CD4-positive, CD25-positive, alpha-beta regulatory T cell (primary cell): ENCODE measurements at places on chromosomes 12 and 14. TPM values are rescaled to one million over a fixed set of nuclear protein-coding genes. Genes with fewer than 3 reads are reported as not detected.
A peak's percentile ranks its signal among the peaks of the same experiment; 100 is the strongest.

The GPR84 gene
- total RNA-seq, result not detected

The COX14 gene
- 46.4 TPM for total RNA-seq

The PRPF40B gene
- total RNA-seq, result 6.3 TPM

The AKAP3 gene
- 1.5 TPM for total RNA-seq

The FBXL14 gene
- total RNA-seq, result 26.0 TPM

The ATL1 gene
- total RNA-seq, result 1.4 TPM

The CCDC59 gene
- 141 TPM for total RNA-seq

The BEGAIN gene
- total RNA-seq, result 1.3 TPM

The TTC8 gene
- 2.0 TPM for total RNA-seq

The GCH1 gene
- 53.9 TPM for total RNA-seq

The ADGRD1 gene
- not detected for total RNA-seq

- peaks cover 66% of the 10 kb centered on the region for H3K4me1 ChIP-seq
- no peak overlapping the region for H3K27ac ChIP-seq
- DNase-seq, result no peak
- H3K36me3 ChIP-seq, result no peaks in the 10 kb centered on the region
- H3K27me3 ChIP-seq, result no peaks in the 10 kb centered on the region
Measured at GRCh38 chr12:120247621-120248030, 17.9 kb downstream of the PXN start.

DNA sequence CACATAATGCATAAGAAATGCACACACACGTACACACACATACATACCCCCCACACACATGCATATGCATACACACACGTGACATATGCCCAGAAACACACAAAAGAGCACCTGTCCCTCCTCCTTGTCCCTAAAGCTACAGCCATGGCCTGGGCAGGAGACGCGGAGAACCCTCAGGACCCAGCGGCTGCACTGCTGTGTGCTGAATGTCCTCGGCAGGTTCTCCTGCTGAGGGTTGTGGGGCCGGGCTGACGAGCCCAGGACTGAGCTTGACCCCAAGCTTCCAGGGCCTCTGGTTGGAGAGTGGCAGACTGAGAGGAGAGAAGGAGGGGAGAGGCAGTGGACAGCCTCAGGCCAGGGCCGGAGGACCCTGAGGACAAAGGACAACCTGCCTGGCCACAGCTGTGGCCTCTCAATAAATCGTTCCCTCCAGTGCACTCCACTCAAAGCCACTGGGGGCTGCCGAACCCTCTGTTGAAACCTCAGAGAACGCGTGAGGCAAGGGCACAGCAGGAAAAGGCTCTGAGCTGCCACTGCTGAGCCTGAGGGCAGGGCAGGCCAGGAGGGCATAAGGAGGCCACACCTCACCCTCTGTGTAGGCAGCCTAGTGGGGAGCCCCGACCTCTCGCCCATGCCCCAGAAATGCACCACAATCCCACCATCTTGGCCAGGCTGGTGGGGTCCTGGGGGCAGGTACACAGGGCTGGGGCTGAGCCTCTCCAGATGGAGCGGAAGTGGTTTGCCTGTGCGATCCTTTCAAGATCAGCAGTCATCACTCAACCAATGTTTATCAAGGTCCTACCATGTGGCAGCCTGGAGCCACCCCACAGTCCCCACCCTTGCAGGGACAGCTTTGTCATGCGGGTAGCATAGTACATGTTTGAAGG is 3.1 kb downstream of the CACNA2D4 start:
- peak; percentile 86 for DNase-seq
- no peaks in the 10 kb centered on the region for H3K36me3 ChIP-seq
- H3K27me3 ChIP-seq, result no peaks in the 10 kb centered on the region

DNA sequence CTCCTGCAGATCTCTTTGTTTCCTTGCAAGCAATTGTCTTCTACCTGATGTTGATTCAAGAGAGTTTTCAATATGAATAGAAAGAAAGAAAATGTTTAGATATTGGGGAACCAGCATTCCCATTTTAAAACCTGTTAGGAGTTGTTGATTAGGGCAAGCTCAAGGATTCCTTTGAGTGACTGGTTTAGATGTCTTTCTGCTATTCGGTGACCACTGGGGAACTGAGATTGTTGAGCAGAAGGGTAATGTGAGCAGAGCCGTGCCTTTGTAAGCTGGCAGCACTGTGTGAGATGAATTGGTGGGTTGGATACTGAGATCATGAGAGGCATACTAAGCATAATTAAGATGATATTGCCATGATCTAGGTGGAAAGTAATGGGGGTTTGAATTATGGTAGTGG is 39.1 kb upstream of the PAPLN start:
- no peak for DNase-seq
- no peak overlapping the region for H3K4me3 ChIP-seq
- H3K4me1 ChIP-seq, result no peaks in the 10 kb centered on the region
- peaks cover 71% of the 10 kb centered on the region for H3K36me3 ChIP-seq
- no peaks in the 10 kb centered on the region for H3K27me3 ChIP-seq

DNA sequence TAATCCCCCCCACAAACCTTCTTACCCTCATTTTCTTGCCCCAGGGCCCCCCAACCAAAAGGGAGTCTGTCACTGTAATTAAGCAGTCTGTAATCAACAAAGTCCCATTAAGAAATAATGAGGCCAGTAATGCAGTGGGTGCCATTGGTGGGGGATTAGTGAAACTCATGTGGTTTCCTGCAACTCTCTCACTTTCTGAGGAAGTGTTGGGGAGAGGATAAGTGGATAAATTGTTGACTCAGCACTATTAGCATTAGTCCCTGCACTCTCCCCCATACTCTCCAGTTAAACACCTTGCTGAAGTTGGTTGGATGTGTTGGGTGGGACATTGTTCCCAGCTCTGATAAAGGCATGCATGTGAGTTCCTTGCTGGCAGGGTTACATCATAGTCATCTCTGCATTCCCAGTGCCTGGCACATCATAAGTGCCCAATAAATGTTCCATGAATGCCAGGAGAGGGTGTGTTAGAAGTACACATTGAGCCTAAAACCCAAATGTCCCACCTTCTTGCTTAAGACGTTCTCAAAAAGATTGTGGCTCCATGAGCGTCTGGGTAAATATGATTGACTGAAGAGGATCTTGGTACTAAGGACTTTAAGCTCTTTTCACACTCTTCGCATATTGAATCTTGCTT is 45.8 kb upstream of the HOXC13 start:
- no peak overlapping the region for H3K27ac ChIP-seq
- no peak overlapping the region for H3K4me3 ChIP-seq
- H3K27me3 ChIP-seq, result peaks cover 35% of the 10 kb centered on the region
- no peaks in the 10 kb centered on the region for H3K4me1 ChIP-seq
- no peak for DNase-seq
- no peaks in the 10 kb centered on the region for H3K36me3 ChIP-seq

- H3K27ac ChIP-seq, result no peak overlapping the region
- H3K27me3 ChIP-seq, result no peaks in the 10 kb centered on the region
- H3K4me3 ChIP-seq, result no peak overlapping the region
- no peaks in the 10 kb centered on the region for H3K4me1 ChIP-seq
- no peak for DNase-seq
- H3K36me3 ChIP-seq, result no peaks in the 10 kb centered on the region
Measured at GRCh38 chr14:68392393-68393141, 400.3 kb downstream of the ZFP36L1 start.

GRCh38 chr12:12333407-12334366 is 16.4 kb downstream of the MANSC1 start:
- no peak overlapping the region for H3K27ac ChIP-seq
- H3K4me3 ChIP-seq, result no peak overlapping the region
- no peaks in the 10 kb centered on the region for H3K27me3 ChIP-seq
- no peaks in the 10 kb centered on the region for H3K36me3 ChIP-seq
- H3K4me1 ChIP-seq, result no peaks in the 10 kb centered on the region
- no peak for DNase-seq

- no peaks in the 10 kb centered on the region for H3K27me3 ChIP-seq
- H3K36me3 ChIP-seq, result peaks cover 6% of the 10 kb centered on the region
- peak overlapping the region; percentile 67 for H3K27ac ChIP-seq
- DNase-seq, result no peak
- peaks cover 64% of the 10 kb centered on the region for H3K4me1 ChIP-seq
Measured at GRCh38 chr14:89614009-89614691, 197.1 kb upstream of the FOXN3 start.

DNA sequence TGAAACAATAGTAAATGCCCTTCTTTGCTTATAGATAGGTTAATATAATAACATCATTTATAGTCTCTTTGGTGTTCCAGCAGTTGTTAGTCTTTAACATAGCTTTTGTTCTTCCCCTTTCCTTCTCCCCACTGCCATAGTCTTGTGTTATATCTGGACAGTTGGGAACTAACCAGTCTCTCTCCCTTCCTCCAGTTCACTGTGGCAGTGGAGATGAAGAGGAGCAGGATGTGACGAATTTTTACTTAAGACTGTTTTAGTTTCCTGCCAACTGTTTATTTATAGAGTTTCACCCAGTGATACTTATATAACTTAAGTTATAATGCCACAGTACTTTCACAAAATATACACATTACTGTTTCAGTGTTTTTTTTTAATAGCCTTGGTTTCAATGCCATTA is 277.4 kb downstream of the PDZRN4 start:
- no peaks in the 10 kb centered on the region for H3K4me1 ChIP-seq
- no peaks in the 10 kb centered on the region for H3K27me3 ChIP-seq
- no peak overlapping the region for H3K4me3 ChIP-seq
- H3K36me3 ChIP-seq, result no peaks in the 10 kb centered on the region

- no peaks in the 10 kb centered on the region for H3K36me3 ChIP-seq
- no peak overlapping the region for H3K4me3 ChIP-seq
- no peak overlapping the region for H3K27ac ChIP-seq
- no peaks in the 10 kb centered on the region for H3K4me1 ChIP-seq
Measured at GRCh38 chr14:81759541-81759940, 225.9 kb upstream of the SEL1L start.

- no peak for DNase-seq
- no peaks in the 10 kb centered on the region for H3K36me3 ChIP-seq
- H3K4me1 ChIP-seq, result peaks cover 13% of the 10 kb centered on the region
- no peak overlapping the region for H3K4me3 ChIP-seq
- no peaks in the 10 kb centered on the region for H3K27me3 ChIP-seq
Measured at GRCh38 chr14:105333613-105334364, 19.2 kb downstream of the PACS2 start.

- no peak overlapping the region for H3K27ac ChIP-seq
- no peaks in the 10 kb centered on the region for H3K27me3 ChIP-seq
- H3K36me3 ChIP-seq, result no peaks in the 10 kb centered on the region
- DNase-seq, result no peak
- H3K4me1 ChIP-seq, result no peaks in the 10 kb centered on the region
- H3K4me3 ChIP-seq, result no peak overlapping the region
Measured at GRCh38 chr12:25556153-25556552, 3.1 kb upstream of the LMNTD1 start.

- H3K27ac ChIP-seq, result peak overlapping the region; percentile 64
- H3K36me3 ChIP-seq, result peaks cover 22% of the 10 kb centered on the region
- H3K4me1 ChIP-seq, result peaks cover 40% of the 10 kb centered on the region
- H3K4me3 ChIP-seq, result peak overlapping the region; percentile 87
- peaks cover 4% of the 10 kb centered on the region for H3K27me3 ChIP-seq
- no peak for DNase-seq
Measured at GRCh38 chr12:120581998-120582397, 796 bp upstream of the POP5 start.

- no peak overlapping the region for H3K27ac ChIP-seq
- peaks cover 40% of the 10 kb centered on the region for H3K4me1 ChIP-seq
- no peak overlapping the region for H3K4me3 ChIP-seq
- no peaks in the 10 kb centered on the region for H3K27me3 ChIP-seq
- DNase-seq, result no peak
Measured at GRCh38 chr14:76950055-76951020, 78.2 kb downstream of the IRF2BPL start.

GRCh38 chr14:102508774-102509745 is 516 bp downstream of the ANKRD9 start:
- peak overlapping the region; percentile 62 for H3K27ac ChIP-seq
- no peak overlapping the region for H3K4me3 ChIP-seq
- H3K36me3 ChIP-seq, result no peaks in the 10 kb centered on the region
- DNase-seq, result peak; percentile 50

GRCh38 chr14:39897657-39898056 is 465.4 kb upstream of the FBXO33 start:
- no peaks in the 10 kb centered on the region for H3K36me3 ChIP-seq
- DNase-seq, result no peak
- H3K27ac ChIP-seq, result no peak overlapping the region
- H3K4me1 ChIP-seq, result no peaks in the 10 kb centered on the region
- no peaks in the 10 kb centered on the region for H3K27me3 ChIP-seq

DNA sequence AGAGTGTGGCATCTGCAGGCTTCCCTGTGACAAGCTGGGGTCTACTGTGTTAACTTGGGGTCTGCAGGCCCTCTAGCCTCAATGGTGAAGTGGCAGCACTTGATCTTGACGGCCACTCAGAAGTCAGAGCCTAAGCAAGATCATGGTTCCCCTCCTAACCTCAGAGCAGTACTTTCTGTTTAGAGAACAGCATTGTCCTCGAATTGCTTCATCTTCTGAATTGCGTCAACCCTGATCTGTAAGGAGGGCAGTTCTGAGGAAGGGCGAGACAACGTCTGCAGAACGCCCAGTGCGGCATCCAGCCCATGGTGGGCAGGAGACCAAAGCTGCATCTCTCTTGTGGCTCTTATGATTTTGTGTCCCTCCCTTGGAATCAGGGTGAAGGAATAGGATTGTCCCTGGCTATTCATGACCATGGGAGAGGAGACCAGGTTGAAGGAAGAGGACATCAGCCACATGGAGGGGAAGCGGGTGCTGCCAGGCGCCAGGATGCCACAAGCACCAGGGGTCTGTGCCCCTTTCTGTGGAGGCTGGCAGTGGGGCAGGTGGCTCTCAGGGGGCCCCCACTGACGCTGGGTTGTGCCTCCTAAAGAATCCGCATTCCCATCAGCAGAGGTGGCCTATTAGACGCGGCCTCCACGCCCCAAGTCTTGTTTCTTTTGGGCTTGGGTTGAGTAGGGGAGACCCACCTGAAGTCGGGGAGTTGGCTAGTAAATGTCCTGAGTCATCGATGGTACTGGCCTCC is 2.2 kb downstream of the SERPINA9 start:
- H3K4me1 ChIP-seq, result no peaks in the 10 kb centered on the region
- no peak overlapping the region for H3K27ac ChIP-seq
- H3K4me3 ChIP-seq, result no peak overlapping the region

- no peak for DNase-seq
- no peaks in the 10 kb centered on the region for H3K36me3 ChIP-seq
- no peaks in the 10 kb centered on the region for H3K4me1 ChIP-seq
- H3K4me3 ChIP-seq, result no peak overlapping the region
Measured at GRCh38 chr12:92242907-92243306, 97.3 kb upstream of the BTG1 start.

DNA sequence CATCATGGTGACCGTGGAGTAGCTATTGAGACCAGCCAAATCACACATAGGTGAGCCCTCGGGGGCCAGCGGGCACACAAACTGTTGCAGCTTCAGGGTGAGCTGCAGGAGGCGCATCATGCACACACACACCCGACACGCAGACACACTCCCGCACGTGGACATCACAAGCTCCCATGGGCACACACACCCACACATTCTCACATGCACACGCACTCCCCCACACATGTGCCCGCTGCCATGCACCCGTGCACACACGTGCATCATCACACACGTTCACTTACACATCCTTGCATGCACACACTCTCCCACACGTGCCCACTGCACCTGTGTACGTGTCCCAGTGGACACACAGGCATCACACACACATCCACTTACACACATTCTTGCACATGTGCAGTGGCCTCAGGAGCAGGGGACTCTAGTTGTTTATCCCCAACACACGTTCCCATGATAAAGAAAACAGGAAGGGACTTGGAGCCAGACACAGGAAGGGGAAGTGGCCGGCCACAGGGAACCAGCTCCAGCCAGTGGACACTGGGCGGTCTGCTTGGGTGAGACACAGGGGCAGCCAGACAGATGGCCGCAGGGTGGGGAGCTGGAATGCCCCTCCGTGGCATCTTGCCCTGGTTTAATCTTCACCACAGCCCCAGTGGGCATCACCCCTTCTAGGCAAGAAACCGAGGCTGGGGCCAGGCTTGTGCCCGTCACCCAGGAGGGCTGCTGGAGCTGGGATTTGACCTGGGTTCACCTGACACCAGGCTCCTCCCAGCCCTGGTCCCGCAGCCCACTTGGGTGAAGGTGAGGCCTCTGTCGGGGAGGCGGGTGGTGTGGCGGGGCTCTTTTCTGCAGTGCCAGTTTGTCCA is 49.7 kb downstream of the CYP46A1 start:
- no peak overlapping the region for H3K27ac ChIP-seq
- no peaks in the 10 kb centered on the region for H3K36me3 ChIP-seq
- peaks cover 2% of the 10 kb centered on the region for H3K27me3 ChIP-seq
- no peak for DNase-seq
